NCI-H526 (cell line): ENCODE measurements at places on chromosomes 5 and 9.

DNA sequence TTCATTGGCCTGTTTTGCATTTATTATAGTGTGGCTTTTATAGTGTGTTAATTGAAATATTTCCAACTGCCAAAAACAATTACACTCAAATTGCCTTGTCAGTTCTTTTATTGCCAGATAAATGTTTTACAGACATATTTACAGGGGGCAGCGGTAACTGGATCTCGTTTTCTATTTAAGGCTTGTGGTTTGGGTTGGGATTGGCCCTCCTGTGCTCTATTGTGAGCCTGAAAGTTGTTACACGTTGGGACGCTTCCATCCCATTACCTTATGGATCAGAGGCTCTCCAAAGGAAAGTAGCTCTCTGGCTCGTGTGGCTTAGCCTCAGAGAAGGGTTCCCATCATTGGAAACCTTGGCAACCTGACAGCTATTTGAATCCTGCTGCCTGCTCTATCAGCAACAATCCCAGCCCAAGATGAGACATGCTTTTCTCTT is 20.8 kb downstream of the DNAI1 start:
- peak; percentile 68 for DNase-seq

DNA sequence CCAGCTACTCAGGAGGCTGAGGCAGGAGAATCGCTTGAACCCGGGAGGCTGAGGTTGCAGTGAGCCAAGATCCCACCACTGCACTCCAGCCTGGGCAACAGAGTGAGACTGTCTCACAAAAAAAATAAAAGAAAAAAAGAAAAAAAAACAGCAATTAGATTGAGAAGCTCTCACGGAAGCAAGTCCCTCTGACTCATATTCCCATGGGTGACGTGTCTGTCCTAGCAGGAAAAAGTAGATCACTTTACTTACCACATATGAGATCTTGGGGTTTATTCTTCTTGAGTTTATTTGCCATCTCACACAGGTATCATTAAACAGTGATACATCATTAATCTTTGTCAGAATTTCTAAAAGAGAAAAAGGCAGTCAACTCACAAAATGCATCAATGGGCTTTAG is 62.6 kb downstream of the SUSD1 start:
- no peak for DNase-seq

DNA sequence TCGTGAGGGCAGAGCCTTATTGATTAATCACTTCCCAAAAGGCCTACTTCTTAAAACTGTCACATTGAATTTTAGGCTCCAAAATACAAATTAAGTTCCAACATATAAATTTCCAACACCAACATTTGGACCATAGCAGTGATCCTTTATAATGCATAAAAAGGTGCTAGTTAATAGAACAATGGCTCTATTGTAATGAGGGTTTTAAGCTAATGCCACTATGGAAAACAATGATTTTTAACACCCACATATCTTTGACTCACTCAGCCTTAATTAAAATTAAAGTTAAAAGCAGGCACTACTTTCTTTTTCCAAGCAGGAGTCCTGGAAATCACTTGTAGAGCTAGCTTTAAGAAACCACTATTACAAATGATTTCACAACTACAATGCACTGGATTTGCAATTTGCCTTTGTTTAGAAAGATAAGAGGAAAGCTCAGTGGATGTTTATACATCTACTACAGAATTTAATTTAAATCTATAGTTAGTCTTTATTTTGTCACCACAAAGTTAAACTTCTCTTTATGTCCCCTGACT is 41.8 kb downstream of the DPYSL3 start:
- no peak for DNase-seq

DNA sequence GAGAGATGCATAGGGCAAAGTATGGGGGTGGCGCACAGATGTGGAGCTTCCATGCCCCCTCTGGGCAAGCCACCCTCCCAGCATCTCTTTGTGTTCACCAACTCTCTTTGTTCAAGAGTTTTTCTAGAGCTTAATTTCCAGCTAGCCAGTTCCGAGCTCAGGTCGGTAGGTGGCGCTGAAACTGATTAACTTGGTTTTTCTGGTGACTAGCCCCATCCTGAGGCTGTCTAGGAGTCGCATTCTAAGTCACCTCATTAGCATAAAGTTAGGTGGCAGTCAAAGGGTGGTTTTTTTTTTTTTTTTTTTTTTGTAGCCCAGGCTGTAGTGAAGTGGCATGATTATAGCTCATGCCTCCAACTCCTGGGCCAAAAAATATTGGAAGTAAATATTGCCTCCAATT is 476.4 kb downstream of the KDM4C start:
- peak; percentile 4 for DNase-seq

DNA sequence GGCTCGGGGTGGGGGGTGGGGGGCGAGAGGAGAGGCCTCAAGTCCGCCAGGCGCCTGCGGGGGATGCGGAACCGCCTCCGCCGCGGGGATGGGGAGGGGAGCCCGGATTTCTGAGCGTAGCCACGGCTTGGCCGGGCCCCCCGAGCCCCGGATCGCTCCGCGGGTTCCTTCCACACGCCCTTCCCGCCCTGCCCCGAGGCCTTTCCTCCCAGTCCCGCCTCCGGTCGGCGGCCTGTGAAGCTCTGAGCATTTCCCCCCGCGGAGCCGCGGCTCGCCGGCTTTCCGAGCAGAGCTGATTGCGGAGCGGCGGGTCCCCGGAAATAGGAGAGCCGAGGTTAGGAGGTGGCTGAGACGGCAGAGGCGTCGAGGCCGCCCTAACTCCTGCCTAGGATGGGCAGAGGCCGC is 6.1 kb downstream of the IRX4 start:
- DNase-seq = no peak

DNA sequence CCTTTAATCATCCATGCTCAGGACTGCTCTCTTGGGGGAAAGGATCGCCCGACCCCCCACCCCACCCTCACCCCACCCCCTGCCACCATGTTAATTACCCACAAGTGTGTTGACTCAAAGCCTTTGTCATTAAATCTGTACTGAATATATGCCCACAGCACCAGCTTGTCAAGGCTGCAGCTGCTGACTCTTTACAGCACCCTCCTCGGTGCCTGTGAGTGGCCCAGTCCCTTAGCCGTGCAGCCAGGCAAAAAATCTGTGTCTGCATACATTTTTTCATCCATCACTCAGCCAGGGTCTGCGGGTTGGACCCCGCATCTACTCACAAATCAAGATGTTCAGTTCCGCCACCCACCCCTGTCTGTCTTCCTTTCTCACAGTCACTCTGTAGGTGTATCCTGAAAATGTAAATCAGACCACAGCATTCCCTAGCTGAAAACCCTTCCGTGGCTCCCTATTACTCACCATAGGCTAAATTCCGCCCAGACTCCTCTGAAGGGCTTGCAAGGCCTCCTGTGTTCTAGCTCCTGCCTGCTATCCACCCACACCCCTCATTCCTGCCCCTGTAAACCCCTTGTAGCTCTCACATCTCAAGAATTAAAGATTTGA is 53.7 kb upstream of the KCNIP1 start:
- no peak for DNase-seq

GRCh38 chr9:2722715-2723114 is 5.4 kb downstream of the KCNV2 start:
- peak; percentile 17 for DNase-seq

DNA sequence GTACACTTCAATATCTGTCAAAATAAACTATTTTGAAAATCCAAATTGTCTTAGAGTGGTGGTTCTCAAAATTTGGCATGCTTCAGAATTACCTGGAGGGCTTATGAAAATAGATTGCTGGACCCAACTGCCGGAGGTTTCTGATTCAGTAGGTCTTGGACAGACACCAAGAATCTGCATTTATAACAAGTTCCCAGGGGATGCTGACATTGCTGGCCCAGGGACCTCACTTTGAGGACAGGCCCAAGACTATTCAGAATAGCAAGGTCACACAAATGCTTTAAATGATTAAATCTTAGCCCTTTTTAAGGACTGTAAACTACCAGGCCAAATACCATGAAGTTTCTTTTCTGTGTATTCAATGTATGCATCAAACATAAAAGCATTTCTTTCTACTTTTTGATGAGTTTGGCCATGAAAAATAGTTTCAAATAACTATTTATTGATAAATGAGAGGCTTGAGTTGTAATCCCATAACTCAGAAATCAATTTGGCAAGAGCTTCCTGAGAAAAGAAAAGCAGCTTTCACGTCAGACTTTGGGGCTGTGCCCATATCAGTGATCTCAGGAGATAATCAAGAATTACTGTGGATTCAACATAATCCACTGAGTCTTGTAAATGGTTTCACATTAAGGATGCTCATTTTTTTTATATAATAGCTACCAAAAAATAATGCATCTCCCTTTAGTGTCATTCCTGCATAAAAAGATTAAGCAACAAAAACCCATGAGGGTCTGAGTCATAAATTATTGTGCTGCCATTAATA is 191.4 kb downstream of the FRMD3 start:
- no peak for DNase-seq

DNA sequence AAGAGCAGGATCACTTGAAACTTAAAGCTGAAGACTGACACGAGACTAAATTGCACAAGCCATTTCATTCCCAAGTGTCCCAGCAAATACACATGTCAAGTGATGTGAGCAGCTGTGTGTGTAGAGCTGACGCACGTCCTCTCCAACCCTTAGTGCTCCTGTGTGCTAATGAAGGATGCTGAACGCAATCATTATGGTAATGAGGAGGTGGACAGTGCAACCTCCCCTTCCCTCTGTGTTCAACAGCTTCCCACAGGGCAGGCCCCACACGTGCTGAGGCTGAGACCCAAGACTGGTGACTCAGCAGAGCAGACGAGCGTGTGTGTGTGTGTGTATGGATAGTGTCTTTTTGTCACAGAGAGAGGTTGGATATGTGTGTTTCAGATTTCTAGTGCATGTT is 702.1 kb downstream of the SEMA5A start:
- DNase-seq = no peak

GRCh38 chr5:57468481-57469163 is 14.0 kb downstream of the ACTBL2 start:
- no peak for DNase-seq

GRCh38 chr5:98163796-98164493 is 609.5 kb upstream of the RGMB start:
- no peak for DNase-seq

DNA sequence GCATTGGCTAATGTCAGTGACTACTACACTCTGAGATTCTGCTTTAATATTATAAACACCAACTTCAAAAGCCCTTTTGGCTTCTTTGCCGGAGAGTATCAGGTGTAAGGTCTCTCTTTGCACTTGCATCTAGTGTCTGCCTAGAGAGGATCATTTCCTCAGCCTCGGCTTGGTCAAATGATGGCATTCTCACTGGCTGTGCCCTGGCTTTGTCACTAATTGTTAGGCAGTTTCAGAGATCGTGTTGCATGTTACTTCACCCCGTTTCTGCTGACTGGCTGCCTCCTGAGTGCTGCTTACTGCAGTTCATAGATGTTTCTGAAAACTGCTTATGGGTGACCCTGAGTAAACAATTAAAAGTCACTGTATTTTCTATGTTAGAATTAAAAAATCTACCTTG is 48.8 kb downstream of the SLC1A3 start:
- no peak for DNase-seq

DNA sequence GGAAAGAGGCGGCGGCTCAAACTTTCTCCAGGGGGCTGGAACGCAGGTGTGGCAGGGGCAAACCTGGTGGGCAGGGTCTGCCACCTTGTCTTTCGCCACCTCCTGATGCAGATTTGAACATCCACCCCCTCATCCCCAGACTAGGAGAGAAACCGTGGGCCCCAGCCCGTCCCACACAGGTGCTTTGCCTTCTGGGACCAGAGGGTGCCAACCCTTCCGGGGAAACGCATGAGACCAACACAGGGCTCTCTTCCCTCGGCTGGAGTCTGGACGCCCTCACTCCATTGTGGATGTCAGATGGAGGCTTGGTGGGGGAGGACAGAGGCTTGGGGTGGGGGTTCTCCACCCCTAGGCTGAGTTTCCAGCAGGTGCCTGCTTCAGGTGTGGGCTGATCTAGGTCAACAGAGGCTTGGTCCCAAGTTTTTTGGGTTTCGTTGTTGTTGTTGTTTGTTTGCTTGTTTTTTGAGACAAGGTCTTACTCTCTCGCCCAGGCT is 9.5 kb downstream of the C9orf50 start:
- no peak for DNase-seq

GRCh38 chr5:177261510-177261909 is 42.0 kb downstream of the RAB24 start:
- no peak for DNase-seq

DNA sequence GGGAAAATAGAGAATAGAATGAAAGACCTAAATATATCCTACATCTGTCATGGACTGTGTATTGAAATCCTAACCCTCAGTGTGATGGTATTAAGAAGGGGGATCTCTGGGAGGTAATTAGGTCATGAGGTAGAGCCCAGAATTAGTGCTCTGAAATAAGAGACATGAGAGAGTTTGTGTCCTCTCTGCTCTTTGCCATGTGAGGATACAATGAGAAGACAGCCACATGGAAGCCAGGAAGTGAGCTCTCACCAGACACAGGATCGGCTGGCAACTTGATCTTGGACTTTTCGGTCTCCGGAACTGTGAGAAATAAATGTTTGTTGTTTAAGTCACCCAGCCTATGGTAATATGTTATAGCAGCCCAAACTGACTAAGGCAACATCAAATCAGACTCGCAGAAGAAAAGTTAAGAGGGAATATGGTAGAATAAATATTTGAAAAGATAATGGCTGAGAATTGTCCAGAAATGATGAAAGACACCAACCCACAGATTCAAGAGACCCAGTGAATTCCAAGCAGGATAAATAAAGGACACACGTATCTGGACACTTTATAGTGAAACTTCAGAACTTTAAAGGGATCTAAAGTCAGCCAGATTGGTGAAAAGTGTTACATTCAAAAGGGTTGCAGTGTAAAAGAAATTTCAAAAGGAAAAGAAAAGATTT is 12.7 kb upstream of the SLC36A1 start:
- DNase-seq = no peak

DNA sequence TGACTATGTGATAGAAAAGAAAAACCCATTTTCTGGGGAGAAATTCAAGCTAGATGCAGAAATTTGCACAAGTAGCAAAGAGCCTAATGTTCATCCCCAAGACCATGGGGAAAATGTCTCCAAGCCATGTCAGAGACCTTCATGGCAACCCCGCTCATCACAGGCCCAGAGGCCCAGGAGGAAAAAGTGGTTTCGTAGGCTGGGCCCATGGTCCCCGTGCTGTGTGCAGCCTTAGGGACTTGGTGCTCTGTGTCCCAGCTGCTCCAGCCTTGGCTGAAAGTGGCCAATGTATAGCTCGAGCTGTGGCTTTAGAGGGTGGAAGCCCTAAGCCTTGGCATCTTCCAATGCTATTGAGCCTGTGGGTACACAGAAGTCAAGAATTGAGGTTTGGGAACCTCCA is 711.2 kb upstream of the ZNF608 start:
- DNase-seq = no peak

DNA sequence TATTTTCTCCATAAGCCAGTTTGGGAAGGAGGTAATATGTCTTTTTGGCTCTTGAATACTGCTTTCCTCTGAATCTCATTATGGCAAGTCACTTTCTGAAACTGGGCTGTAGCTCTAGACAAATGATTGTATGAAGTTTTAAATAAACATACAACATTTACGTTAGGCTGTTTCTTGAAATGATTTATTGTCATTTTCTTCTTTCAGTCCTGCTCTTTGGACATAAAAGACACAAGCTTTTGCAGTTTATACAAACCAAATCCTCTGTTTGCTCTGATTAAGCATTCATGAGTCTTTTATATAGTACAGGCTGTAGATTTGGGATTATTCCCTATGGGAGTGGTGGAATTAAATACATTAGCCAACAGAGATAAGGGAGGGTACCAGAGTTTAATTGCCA is 139.7 kb downstream of the CEP120 start:
- DNase-seq = no peak
